Activated T-helper 1 cell treated with anti-CD3 and anti-CD28 coated beads, Interleukin-12 subunit alpha, Interleukin-12 subunit beta, Interleukin-2, Interleukin-4 antibody, amounts not matched to agents 30 ng/mL and 10 ng/mL and 1 ng/mL, durations not matched to agents 14 hours and 24 hours and 36 hours (primary cell): ENCODE measurements at places on chromosomes 12 and 14. TPM values are rescaled to one million over a fixed set of nuclear protein-coding genes. Genes with fewer than 3 reads are reported as not detected.

DNA sequence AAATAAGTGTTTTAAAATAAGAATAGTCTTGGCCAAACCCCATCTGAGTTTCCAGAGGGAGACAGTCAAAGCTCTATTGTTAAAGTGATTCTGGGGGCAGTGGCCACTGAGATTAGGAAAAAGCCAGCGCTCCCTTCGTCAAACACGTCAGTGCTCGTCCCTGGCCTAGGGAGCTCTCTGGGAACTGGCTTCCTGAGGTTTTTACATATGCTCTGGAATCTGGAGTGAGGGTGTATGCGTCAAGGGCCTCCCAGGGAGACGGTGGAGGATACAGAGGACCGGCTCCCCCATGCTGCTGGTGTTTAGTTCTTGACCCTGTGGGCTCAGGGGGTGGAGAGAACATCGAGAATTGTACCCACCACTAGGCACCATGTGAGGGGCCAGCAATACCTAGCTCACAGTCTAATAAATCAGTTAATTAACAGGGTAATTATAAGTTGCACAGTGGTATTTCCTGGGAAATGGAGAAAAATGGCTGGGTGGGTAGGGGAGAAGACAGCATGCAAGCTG is 87.0 kb downstream of the SLC25A47 start:
- no peak overlapping the region for H3K27ac ChIP-seq
- H3K27me3 ChIP-seq: no peaks in the 10 kb centered on the region
- H3K4me3 ChIP-seq: no peak overlapping the region
- peaks cover 22% of the 10 kb centered on the region for H3K4me1 ChIP-seq
- no peak for DNase-seq

DNA sequence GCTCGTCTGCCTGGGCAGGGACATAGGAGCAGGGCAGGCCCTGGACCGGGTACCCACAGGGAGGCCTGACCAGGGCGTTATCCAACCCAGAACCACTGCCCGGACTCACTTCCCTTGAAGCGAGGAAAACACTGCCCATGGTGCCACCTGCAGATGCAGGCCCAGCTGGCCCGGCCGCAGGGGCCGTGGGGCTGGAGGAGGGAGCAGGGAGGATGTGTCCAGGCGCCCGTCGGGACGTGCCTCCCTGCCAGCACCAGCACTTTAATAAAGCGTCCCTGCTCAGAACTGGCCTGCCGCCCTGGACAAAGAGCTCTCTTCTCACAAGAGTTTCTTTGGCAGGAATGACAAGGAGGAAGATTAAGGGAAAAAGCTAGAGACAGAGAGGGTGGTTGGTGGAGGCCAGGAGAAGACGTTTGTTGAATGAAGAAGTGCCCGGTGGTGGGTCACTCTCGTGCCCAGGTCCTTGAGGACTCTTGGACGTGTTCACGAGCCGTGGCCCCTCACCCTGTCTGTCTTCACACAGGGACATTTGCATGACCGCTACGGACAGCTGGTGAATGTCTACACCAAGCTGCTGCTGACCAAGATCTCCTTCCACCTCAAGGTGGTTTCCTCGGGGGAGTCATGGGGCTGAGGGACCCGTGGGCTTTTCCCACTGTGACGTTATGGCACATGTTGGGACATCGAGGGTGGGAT is 14.2 kb downstream of the HIP1R start:
- no peaks in the 10 kb centered on the region for H3K36me3 ChIP-seq
- H3K4me3 ChIP-seq: no peak overlapping the region
- H3K4me1 ChIP-seq: no peaks in the 10 kb centered on the region

GRCh38 chr12:98198261-98198982 is 317.0 kb upstream of the TMPO start:
- no peak overlapping the region for H3K27ac ChIP-seq
- H3K4me1 ChIP-seq: no peaks in the 10 kb centered on the region
- peaks cover 5% of the 10 kb centered on the region for H3K27me3 ChIP-seq
- H3K4me3 ChIP-seq: no peak overlapping the region
- no peak for DNase-seq
- no peaks in the 10 kb centered on the region for H3K36me3 ChIP-seq

Gene KIF5A
- 2.4 TPM in 2 replicates for total RNA-seq

GRCh38 chr12:57250956-57251355 is at the start of gene STAC3:
TSS of gene STAC3 (minus strand) at chr12:57251187. CDS start at chr12:57249636, 1,551 bp downstream.
- peaks cover 6% of the 10 kb centered on the region for H3K36me3 ChIP-seq
- DNase-seq: no peak
- no peaks in the 10 kb centered on the region for H3K27me3 ChIP-seq
- H3K4me3 ChIP-seq: no peak within 1 kb of the TSS
- peaks cover 8% of the 10 kb centered on the region for H3K4me1 ChIP-seq
- no peak within 1 kb of the TSS for H3K27ac ChIP-seq

Gene GNS
- 20.6 and 21.3 TPM in 2 replicates for total RNA-seq

Gene GUCY2C
- not detected in 2 replicates for total RNA-seq

DNA sequence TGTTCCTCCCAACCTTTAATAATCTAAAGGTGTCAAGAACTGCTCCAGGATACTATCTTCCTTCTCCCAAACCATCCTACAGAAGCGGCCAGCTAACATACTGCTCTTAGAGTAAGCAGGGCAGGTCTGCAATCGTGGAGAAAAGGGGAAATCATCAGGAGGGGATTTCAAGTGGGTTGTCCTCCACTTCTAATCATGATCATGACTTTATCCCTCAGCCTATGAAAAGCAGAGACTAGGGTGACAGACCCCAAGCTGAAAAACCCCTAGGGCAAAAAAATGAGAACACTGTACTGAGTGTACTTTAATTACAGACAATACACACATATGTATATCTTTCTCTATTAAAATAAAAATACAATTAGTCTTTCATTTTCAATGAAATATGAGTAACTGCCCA is 13.9 kb downstream of the DUSP16 start:
- no peak for DNase-seq

- H3K4me3 ChIP-seq: peak overlapping the region; percentile 87
- peaks cover 2% of the 10 kb centered on the region for H3K27me3 ChIP-seq
- peak overlapping the region; percentile 97 for H3K27ac ChIP-seq
- peak; percentile 25 for DNase-seq
- H3K4me1 ChIP-seq: peaks cover 40% of the 10 kb centered on the region
Observed at GRCh38 chr12:121801595-121802484, 2.0 kb upstream of the SETD1B start.

DNA sequence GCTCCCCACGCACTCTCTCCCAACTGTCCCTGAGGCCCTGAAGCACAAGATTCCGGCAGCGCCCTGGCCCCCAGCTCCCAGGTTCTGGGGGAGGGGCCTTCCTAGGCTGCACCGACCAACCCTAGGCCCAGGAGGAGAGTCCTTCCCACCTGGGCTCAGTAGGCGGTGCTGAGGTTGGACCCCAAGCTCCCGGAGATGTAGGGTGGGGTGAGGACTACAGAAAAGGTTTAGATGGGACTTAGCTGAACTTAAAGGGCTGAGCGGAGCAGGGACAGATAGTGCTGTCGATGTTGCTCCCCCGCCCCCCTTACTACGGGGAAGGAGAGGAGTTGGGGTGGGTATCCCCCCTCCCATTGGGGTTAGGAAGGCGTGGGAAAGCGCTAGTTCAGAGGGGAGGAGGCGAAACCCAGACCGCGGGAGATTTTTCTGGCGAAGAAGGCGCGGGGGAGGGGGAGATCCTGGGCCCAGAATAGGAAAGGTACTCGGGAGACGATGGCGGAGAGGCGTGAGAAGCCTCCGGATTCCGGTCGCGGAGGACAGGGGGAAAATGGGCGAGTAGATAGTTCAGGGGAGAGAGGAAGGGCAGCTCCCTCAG is 4.2 kb upstream of the BAZ2A start:
- peaks cover 79% of the 10 kb centered on the region for H3K4me1 ChIP-seq
- peak overlapping the region; percentile 88 for H3K27ac ChIP-seq
- H3K4me3 ChIP-seq: peak overlapping the region; percentile 94

- peak overlapping the region; percentile 78 for H3K27ac ChIP-seq
- DNase-seq: no peak
- peaks cover 47% of the 10 kb centered on the region for H3K27me3 ChIP-seq
- no peaks in the 10 kb centered on the region for H3K36me3 ChIP-seq
Observed at GRCh38 chr12:6828781-6829535, 751 bp downstream of the P3H3 start.

DNA sequence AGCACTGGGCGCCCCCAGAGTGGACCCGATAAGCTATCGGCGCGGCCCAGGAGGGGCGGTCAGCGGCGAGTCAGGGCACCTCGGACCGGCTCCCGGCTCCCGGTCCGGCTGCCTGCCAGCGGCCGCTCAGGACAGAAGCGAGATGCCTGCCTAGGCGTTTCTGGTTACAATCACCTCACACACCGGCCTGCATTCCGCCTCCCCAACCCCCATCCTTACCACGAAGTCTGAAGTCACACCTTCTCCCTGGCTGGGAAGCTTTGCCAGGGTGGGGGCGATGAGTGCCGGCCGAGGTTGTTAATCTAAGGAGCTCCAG is 42.6 kb upstream of the TBX5 start:
- no peak overlapping the region for H3K27ac ChIP-seq
- DNase-seq: no peak
- H3K4me3 ChIP-seq: no peak overlapping the region
- H3K4me1 ChIP-seq: no peaks in the 10 kb centered on the region
- no peaks in the 10 kb centered on the region for H3K36me3 ChIP-seq
- H3K27me3 ChIP-seq: peaks cover 70% of the 10 kb centered on the region

DNA sequence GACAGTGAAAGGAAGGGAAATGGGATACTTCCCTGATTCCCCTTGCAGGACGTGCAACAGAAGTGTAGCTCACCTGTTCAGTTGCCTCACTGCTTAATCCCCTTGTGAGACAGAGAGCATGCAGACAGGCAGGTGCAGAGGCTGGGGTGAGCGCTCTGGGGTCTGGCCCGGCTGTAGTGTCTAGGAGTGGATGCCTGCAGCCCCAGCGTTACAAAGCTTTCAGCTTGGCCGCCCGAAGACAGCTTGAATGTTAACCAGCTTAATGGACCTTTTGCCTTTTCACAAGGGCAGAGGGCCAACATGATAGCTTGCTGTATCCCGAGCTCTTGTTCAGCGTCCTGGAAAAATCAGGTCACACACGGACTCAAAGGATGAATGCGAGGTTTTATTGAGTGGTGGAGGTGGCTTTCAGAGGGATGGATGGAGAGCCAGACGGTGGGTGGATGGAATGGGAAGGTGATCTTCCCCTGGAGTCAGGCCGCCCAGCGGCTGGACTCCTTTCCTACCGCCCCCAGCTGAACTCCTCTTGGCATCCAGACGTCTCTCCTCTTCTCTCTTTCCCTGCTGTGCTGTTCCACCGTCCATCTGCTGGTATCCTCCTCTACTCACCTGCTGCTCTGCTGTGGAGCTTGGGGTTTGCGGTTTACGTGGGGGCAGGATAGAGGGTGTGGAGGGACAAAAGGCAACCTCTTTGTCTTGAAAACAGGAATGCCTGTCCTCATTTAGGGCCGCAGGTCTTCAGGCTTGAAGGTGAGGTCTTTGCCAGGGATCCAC is 86.2 kb upstream of the RESF1 start:
- peak overlapping the region; percentile 7 for H3K27ac ChIP-seq
- DNase-seq: no peak
- H3K4me1 ChIP-seq: peaks cover 24% of the 10 kb centered on the region
- H3K27me3 ChIP-seq: no peaks in the 10 kb centered on the region
- H3K4me3 ChIP-seq: no peak overlapping the region
- peaks cover 14% of the 10 kb centered on the region for H3K36me3 ChIP-seq

Gene APOF
- total RNA-seq: not detected in 2 replicates

Gene PPP4R4
- 2.2 and 2.4 TPM in 2 replicates for total RNA-seq

- H3K4me1 ChIP-seq: no peaks in the 10 kb centered on the region
- no peak overlapping the region for H3K27ac ChIP-seq
- DNase-seq: no peak
- no peak overlapping the region for H3K4me3 ChIP-seq
- H3K27me3 ChIP-seq: no peaks in the 10 kb centered on the region
Observed at GRCh38 chr12:13790317-13790716, 191.1 kb downstream of the GRIN2B start.
